HEK293T (cell line): ENCODE measurements at places on chromosomes 3 and 15.
A peak's percentile ranks its signal among the peaks of the same experiment; 100 is the strongest.

DNA sequence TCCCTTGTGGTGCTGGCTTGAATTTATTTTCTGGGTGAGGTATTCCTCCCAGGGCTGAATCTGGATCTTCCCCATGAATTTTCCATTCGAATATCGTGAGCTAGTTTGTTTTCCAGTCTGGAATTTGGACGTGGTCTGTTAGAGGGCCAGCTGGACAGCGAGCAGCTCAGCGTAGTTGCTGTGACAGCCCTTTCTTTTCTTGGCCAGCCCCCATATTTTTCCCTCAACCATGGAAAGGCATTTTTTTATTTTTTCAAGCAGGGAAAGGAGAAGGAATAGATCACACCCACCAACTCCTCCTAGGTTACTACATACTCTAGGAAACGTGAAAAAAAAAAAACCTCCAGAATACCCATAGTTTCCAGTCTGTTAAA, 152.0 kb downstream of the KLHL25 start:
- DNase-seq: no peak

DNA sequence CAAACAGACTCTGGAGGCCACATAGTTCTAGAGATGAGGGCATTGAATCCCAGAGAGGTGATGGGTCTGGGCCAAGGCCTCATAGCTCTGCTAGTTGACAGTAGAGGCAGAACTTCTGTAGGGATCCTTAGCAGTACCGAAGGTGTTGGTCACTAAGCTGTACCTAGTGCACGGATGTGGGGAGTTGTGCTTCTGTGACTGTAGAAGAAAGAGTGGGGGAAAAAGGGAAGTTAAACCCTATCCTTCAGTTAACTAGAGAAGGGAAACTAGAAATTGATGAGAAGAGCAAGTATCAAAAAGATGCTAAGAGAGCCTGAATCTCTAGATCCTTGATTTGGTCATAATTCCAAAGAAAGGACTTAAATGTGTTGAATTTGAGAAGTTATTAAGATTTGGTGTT, 186.7 kb downstream of the NFKBIZ start:
- DNase-seq: no peak

DNA sequence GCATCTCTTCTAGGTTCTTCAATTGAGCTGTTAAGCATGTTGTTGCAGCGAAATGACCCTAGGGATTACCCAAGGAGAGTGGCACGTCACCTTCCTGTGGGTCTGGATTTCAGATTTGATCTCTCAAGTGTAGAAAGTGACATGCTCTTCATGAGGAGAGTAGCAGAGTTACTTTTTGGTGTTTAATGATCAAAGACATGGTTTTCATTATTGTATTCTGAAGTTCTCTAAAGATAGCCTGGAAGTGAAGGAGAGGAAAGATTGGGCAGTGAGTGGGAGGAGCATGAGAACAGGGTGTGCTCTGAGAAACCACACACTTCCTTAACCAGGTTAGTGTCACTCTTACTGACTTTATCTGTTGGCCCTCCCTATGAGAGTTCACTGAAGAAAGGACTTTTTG, 153.6 kb downstream of the AKAP13 start:
- DNase-seq: no peak

- DNase-seq: no peak
These were observed 957.8 kb downstream of the ROBO1 start for GRCh38 chr3:78809966-78810365.

DNA sequence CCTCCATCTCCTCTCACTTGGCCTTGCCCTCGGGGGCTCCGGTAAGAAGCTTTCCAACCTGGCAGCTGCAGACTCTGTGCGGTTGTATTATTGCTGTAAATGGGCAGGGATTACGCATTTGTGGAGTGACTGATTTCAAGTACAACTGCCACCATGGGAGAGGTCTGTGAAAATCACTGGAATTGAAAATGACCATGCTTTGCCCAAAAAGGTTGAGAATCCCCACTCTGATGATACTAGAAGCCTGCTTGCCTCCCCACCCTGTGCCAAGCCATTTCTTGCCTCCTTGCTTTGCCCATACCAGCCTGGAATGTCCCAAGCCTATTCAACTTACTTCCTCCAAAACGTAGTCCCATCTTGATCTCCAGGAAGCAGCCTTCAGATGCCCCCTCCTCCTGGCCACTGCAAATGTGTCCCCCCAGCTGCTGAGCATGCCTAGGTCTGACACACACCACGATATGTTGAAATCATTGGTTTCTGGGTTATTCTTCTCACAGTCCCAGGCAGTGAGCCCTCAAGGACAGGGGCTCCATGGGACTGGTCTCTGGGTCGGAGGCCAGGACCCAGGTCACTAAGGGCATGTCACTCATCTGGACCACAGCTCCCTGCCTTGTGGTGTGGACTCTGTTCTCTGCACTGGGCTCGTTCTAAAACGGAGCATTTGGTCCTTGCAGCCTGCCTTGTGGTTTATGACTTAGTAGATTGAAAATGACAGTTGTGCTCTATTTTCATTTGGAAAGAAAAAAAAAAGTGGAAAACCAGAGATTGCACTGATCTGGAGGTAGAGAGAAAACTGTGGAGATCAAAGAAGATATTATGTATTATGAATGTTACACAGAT, 42.9 kb downstream of the SMAD3 start:
- no peak for DNase-seq

GRCh38 chr3:104596551-104596950, 770.2 kb upstream of the ALCAM start:
- DNase-seq: peak; percentile 41

DNA sequence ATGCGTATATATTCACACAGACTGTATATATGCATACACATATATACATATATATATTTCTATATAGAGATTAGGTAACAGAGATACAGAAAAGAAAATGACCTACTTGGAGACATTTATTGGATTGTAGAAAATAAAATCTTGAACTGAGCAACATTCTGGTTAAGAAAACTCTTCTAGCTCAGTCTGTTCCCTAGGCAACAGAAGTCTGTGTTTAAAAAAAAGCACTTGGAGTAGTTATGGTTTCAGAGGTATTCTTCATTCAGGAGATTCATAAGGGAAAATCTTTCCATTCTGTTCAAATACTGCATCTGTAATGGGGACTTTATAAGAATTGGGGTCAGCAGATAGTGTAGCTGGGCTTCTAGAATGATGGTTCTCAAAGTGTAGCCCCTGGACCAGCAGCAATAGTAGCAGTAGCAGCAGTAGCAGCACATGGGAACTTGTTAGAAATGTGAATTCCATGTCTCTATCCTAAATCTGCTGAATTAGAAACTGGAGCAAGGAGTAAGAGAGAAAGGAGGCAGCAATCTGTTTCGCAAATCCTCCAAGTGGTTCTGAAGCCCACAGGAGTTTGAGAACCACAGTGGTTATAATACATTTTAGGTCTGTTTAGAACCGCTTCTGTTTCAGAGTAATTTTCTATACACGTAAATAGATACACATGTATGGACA, 112.8 kb upstream of the TMEM108 start:
- DNase-seq: no peak

GRCh38 chr3:102536456-102536855, 101.6 kb downstream of the ZPLD1 start:
- DNase-seq: peak; percentile 45

- DNase-seq: no peak
These were observed 117.4 kb downstream of the LPP start for GRCh38 chr3:188271226-188271914.

GRCh38 chr15:39640665-39641064, 59.8 kb downstream of the THBS1 start:
- no peak for DNase-seq

DNA sequence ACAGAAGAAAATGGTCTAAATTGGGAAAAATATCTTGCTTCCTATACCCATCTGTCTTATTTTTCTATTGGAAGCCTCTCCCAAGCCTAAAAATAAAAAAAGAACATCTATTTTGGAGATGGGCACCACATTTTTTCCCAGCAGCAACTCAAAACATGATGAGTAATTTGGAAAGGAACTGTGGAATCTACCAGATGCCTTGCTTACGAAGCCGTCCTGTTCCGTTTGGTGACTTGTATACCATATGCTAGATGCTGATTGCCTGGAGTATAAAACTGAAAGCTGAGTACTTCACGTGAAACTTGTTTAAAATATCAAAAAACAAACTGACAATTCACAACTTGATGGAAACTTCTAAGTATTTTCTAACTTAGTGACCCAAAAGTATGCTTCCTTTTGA, 491.0 kb downstream of the ROBO2 start:
- no peak for DNase-seq

DNA sequence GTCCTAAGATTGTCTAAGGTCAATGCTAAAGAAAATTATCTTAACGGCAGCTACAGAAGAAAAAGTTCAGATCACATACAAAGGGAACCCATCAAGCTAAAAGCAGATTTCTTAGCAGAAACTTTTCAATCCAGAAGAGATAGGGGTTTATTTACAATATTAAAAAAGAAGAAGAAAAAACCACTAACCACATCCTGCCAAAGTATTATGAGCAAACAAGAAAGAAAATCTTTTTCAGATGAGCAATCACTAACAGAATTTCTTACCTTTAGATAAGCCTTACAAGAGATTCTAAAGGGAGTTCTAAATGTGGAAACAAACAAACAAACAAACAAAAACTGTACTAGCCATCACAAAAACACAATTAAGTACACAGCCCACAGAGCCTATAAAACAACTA, 1015.8 kb upstream of the EPHA6 start:
- DNase-seq: no peak
